Glutamatergic neuron (in vitro differentiated cells): ENCODE measurements at places on chromosomes 16 and 17.
A peak's percentile ranks its signal among the peaks of the same experiment; 100 is the strongest.

DNA sequence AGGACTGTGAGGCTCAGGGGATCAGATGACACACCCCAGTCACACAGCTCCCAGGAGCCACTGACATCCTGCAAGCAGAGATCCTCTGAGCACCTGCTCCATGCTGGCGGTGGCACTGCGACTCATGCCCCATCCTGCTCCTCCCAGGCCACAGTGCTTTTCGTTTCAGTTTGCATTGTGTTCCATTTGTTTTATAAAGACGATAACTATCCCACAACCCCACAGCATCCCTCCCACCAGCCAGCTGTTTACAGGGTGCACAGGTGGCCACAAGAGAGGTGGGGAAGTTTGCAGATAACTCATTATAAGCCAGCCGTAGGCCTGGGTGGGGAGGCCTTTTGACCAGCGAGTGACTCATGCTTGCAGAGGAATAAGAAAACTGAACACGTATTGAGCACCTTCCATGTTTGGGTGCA is 28.2 kb downstream of the BCO1 start:
- no peak for DNase-seq

- no peak for DNase-seq
Observed at GRCh38 chr16:11046382-11046931, 102.1 kb downstream of the CLEC16A start.

GRCh38 chr16:57823836-57824235 is 21.5 kb upstream of the KIFC3 start:
- DNase-seq = no peak

- DNase-seq = no peak
Observed at GRCh38 chr17:10512856-10513255, 5.5 kb downstream of the MYH1 start.

GRCh38 chr16:22948603-22949368 is 134.8 kb downstream of the HS3ST2 start:
- DNase-seq = peak; percentile 81

GRCh38 chr16:27434141-27435051 is 32.4 kb downstream of the IL21R start:
- peak; percentile 6 for DNase-seq

GRCh38 chr16:24524855-24525677 is 14.3 kb upstream of the RBBP6 start:
- DNase-seq = no peak

- peak; percentile 56 for DNase-seq
Observed at GRCh38 chr16:56263711-56264608, 72.7 kb downstream of the GNAO1 start.

GRCh38 chr16:57516176-57516725 is 20.1 kb downstream of the CCDC102A start:
- no peak for DNase-seq

- DNase-seq = no peak
Observed at GRCh38 chr16:83300326-83300725, 507.5 kb upstream of the HSBP1 start.

DNA sequence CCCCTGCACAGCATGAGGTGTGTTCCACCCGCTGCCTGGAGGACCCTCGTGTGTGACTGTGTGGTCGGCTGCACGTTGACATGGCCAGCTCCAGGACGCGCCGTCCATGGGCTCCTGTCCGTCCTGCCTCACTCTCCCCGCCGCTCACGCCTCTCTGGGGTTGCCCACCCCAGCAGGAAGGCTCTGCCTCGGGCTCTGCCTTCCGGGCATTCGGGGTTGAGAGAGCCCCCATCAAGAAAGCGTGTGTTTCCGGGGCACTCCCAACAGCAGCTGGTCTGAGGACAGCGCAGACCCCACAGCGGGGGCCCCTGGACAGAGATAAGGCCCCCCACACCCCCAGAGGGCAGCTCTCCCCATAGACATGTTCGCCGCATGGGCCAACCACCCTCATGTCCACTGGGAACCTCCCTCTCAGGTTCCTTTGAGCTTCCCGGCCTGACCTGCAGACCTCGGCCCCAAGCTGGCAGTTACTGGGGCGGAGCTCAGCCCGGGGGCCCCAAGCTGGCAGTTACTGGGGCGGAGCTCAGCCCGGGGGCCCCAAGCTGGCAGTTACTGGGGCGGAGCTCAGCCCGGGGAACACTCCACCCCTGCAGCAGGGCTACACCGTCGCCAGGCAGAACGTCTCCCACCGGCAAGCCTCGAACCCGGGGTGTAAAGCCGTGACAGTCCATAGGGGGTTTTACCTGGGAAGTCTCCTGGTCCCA is 8.4 kb upstream of the PIEZO1 start:
- DNase-seq = no peak

- no peak for DNase-seq
Observed at GRCh38 chr17:49191409-49191916, 18.9 kb downstream of the GNGT2 start.

DNA sequence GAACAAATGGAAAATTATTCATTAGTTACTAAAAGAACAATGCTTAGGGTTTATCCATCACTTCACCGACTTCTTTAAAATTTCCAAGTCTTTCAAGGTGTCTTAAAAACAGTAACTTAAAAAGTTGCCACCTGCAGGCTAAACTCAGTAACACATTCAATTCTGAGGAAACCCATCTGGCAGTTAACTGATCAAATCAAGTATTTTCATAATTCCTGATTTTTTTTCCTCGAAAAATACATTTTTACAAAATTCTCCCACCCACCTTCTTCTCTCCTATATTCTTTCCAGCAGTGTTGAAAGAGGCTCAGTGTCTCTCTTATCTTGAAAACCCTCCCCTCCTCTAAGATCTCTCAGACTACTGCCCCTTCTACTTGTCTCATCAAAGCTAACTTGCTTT is 29.9 kb downstream of the PARN start:
- DNase-seq = no peak

DNA sequence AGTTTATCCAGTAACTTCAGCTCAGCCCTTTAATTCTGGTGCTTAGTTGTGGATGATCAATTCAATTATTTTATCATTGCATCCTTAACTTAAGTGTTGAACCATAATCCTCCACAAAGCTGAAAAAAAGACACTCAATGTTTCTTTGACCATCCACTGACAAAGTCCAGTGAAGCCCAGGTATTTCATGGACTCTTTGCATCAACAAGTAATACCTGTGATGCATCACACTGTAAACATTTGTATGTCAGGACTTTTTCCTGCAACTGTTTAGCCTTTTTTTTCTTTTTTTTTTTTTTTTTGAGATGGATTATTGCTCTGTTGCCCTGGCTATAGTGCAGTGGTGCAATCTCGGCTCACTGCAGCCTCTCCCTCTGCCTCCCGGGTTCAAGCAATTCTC is 6.6 kb upstream of the NFAT5 start:
- no peak for DNase-seq

- peak; percentile 89 for DNase-seq
Observed at GRCh38 chr16:71961066-71962039, 38.8 kb downstream of the PKD1L3 start.

GRCh38 chr17:50127697-50128361 is 2.1 kb downstream of the SAMD14 start:
- no peak for DNase-seq

- no peak for DNase-seq
Observed at GRCh38 chr16:50808929-50809538, 67.1 kb downstream of the CYLD start.

DNA sequence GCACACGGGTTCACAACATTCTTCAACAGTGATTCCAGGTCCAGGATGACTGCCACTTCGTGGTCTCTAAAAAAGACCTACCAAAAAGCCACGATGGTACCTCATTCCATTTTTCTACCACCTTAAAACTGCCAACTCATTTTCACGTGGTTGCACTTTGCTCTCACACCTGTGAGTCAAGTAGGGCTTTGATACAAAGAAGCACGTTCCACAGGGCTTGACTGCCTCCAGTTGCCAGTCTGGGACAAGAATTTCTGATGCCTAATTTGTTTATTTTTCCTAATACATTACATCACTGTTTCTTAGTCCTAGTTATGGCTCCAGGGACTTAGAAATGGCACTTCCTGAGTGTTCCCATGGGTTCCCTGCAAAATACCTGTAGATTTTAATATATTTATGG is 911.6 kb upstream of the EEF2KMT start:
- no peak for DNase-seq

DNA sequence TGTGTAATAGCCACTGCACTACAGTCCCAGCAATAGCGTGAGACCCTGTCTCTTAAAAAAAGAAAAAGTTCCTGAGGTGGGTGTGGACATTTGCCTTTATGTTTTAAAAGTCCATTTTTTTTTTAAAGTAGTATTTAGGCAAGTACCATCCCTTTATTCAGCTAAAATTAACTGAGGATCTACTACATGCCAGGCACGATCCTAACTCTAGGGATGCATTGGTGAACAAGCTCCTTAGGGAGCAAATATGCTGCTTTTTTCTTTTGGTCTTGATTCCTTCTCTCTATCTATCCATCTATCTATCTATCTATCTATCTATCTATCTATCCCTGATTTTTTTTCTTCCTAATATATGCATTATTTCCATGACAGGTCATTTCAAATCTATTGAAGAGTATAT is 44.7 kb downstream of the CMTM3 start:
- no peak for DNase-seq

DNA sequence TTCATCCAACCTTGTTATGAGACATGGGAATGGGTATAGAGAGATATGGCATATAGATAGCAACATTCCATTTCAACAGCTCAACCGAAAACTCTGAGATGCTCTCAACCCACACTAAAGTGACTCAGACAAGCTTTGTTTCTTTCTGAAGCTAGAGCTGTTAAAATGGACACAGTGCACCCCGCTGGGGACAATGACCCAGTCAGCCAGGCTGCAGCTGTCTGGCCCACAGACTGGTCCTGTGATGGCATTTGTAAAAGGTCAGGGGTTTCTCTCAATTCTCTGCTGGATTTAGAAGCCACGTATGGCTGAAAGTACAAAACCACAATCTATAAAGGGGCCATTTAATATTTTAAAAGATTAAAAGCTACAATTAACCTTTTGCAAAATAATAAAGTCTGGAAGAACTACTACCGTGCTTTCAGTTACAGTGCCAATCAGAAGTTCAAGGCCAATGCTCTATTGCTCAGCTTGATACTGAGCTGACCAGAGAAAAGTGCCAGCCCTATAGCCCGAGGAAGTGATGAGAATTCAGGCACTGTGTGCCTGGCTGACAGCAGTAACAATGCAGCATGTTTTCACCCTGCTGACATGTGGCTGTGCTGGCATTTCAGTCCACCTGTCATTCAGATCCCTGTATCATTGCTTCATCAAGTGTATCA is 60.2 kb downstream of the TEX2 start:
- no peak for DNase-seq

DNA sequence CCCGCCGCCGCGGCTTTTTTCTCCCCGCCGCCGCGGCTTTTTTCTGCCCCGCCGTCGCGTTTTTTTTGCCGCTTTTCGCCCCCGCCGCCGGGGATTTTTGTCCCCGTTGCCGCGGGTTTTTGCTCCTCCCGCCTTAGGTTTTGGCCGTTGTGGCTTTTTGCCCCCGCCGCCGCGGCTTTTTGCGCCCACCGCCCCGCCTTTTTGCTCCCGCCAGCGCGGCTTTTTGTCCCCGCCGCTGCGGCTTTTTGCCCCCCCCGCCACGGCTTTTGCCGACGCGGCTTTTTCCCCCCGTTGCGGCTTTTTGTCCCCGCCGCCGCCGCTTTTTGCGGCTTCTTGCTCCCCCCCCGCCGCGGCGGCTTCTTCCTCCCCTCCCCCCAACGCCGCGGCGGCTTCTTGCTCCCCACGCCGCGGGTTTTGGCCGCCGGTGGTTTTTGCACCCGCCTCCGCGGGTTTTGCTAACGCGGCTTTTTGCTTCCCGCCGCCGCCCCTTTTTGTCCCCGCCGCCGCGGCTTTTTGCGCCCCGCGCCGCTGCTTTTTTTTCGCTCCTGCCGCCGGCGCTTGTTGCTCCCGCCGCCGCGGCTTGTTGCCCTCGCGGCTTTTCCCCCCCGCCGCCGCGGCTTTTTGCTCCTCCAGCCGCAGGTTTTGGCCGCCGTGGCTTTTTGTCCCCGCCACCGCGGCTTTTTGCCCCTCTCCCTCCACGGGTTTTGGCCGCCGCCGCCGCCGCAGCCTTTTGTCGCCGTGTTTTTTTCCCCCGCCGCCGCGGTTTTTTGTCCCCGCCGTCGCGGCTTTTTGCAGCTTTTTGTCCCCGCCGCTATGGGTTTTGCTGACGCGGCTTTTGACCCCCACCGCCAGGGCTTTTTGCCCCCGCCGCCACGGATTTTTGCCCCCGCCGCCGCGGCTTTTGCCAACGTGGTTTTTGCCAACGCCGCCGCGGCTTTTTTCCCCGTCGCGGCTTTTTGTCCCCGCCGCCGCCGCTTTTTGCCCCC is 150.3 kb downstream of the KCNJ18 start:
- no peak for DNase-seq

- no peak for DNase-seq
Observed at GRCh38 chr16:89401641-89402445, 88.5 kb downstream of the ANKRD11 start.

DNA sequence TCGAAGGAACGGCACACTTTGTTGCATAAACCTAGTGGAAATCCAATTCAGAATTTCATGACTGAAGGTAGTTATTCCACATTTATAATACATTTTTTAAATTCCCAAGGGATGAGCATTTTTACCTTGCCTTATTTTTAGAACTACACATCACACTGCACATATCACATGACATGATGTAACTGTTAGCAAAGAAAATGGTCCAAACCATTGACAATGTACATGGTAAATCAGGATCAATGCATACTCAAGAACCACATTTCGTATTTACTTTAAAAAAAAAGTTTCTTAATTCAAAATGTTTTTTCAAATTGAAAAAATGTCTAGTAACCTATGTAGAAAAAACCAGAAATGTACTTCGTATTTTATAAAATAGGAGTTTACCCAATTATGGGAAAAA is 2.5 kb downstream of the KANSL1 start:
- no peak for DNase-seq

- DNase-seq = no peak
Observed at GRCh38 chr17:4533523-4534504, 21.4 kb downstream of the MYBBP1A start.

DNA sequence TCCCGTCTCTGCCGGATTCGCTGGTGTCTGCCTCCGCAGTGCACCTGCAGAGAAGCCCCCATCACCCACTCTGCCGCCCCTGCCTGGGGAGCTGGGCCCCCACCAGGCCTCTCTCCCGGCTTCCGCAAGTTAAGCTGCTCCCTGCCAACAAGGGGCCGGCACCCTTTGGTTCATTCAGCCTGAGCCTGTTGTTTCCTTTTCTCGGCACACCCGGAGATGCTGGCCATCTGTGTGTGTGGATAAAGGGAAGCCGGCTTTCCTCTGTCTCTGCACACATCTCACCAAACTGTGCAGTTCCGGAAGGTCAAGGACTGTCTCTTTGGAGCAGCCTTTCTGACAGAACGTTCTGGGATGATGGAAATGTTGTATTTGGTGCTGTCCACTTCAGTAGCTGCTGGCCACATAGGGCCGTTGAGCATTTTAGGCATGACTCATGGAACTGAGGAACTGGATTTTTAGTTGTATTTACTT is 6.8 kb downstream of the MAPK8IP3 start:
- no peak for DNase-seq

GRCh38 chr16:336269-336668 is 16.3 kb downstream of the AXIN1 start:
- no peak for DNase-seq

- DNase-seq = no peak
Observed at GRCh38 chr16:30139583-30140481, 16.8 kb upstream of the MAPK3 start.

- DNase-seq = peak; percentile 77
Observed at GRCh38 chr17:57009737-57010445, 32.0 kb downstream of the SCPEP1 start.
